ENCODE measurements at places on chromosomes 12 and 14.

DNA sequence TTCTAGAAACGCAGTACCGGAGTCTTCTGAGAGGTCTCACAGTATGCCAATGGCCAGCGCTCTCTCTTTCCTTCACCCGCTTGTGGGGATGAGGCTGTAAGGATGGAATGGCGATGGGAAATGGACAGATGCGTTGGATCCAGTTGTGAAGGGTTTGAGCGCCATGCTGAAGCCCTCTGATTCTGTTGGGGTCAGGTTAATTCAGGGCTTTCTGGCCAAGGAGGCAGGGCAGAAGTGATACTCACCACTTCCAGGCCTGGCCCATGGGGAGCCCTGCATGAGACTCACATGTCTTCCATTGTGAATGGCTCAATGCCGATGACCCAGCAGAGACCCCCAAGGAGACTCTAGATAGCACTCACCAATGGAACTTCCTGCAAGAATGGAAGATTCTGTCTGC is 114.3 kb downstream of the BCL11B start:
- no peak for DNase-seq

- no peak for DNase-seq
These were observed 24.7 kb upstream of the BEGAIN start for GRCh38 chr14:100611811-100612480.

GRCh38 chr12:127282786-127283565 is 984.0 kb upstream of the TMEM132C start:
- no peak for DNase-seq

DNA sequence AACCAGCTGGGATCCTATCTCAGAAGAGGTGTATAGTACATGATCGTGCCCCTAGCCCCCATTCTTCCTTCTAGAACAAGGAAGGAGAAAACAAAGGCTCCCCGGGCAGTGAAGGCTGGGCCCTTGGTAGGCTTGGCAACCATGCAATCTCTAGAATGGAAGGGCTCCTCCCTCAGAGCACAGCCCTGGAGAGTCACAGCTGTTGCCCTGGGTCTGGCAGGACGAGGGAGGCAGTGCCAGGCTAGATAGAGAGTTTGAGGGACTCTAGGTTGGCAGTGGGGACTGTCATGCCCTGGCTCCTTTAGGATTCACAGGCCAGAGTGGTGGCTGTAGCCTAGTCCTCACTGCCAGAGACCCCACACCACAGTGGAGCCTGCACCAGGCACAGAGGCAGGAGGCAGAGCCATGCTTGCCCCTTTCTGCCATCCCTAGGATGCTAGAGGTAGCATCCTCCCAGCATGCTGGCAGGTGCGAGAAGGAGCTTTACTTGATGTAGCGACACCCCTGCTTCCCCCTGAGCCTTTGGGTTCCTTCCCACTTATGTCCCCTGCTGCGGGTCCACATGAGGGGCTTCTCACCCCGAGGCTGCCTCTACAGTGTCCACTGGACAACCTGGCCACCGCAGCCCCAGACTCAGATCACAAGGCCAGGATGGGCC is 33.4 kb upstream of the CIPC start:
- no peak for DNase-seq

DNA sequence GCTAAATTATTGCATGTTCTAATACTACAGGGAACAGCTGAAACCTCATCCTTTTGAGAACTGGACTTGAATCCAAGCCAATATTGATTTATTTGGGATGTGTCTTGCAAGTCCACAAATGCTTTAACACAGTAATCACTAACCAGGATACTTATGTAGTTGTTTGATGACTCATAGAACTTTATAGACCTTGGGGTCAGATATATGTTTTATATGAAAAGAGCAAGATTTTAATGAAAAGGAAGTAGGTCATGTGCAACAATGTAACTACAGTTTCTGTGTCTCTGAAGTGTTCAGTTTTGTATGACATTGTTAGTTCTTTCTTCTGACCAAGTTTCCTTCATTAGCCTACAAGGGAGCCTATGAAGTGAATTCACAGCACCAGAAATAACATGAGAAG is 352.0 kb downstream of the ZFP36L1 start:
- DNase-seq: no peak

DNA sequence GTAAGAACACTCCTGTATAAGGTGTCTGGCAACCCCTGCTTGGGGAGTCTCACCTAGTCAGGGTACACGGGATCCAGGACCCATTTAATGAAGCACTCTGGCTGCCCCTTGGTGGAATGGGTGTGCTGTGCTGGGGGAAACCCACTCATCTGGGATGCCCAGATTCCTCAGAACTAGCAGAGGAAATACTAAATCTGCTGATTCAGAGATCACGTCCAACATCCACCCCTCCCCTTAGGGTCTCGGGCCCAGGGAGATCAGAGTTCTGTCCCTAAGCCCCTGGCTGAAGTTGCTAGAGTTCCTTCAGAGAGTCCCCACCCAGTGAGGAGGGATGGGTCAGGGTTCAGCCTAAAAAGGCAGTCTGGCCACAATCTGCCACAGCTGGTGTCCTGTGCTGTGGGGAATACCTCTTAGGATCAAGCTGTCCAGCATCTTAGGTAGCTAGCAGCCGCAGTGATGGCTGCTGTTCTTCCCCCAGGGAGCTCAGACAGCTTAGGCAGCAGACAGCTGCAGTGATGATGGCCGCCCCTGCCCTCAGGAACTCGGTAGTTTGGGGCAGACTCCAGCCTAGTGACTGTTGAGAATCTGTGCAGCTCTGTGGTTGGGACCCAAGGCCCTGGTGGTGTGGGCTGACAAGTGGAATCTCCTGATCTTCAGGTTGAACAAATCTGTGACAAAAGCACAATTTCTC is 74.8 kb downstream of the IFNG-AS1 start:
- DNase-seq: no peak

DNA sequence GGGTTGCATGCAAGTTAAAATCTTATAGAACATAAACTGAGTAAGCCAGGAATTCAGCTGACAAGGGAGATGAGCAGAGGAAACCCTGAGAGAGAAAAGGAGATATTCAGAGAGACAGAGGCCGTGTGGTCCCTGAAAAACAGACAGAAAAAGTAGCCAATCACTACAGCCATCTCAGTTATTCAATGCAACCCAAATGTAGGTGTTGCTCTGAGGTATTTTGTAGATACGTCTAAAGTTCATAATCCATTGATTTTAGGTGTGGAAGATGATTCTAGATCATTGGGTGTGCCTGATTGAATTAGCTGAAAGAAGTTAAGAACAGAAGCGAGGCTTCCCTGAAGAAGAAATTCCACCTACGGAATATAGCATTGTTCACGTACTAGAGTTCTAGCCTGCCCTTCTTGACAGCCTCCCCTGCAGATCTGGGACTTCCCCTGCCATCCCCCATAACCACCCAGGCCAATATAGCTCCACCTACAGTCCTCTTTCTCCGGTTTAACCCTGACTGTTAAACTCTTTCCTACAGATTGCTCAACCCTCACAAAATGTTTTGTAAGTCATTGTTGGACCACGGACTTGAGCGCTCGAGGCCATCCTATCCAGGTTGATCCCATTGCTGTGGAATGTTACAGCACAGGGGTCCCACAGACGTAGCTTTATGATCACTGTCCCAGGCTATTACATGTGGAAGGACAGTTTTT is 21.7 kb downstream of the AICDA start:
- no peak for DNase-seq

DNA sequence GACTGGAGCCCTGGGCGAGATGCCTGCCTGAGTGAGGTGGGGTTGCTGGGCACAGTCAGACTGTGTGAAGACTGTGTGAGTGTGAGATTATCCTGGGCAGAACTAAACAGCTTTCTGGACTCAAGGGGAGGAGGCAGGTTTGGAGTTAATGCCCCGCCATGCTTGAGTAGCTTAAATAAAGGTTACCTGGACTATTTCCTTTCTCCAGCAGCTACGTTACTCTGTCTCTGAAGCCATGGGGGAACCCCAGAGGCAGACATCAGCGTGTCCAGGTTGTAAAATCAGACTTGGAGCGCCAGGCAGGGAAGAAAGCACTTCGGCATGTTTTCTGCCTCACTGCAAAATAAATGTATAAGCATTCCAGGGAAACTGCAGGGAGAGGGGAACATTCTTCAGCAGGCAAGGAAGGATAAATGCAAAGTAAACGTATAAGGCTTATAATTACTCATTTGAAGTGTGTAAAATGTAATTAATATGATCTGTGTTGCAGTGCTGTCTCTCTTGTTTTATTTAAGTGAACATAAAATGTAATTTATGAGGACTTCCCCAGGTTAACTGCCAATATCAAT is 129.7 kb downstream of the CHST11 start:
- no peak for DNase-seq

DNA sequence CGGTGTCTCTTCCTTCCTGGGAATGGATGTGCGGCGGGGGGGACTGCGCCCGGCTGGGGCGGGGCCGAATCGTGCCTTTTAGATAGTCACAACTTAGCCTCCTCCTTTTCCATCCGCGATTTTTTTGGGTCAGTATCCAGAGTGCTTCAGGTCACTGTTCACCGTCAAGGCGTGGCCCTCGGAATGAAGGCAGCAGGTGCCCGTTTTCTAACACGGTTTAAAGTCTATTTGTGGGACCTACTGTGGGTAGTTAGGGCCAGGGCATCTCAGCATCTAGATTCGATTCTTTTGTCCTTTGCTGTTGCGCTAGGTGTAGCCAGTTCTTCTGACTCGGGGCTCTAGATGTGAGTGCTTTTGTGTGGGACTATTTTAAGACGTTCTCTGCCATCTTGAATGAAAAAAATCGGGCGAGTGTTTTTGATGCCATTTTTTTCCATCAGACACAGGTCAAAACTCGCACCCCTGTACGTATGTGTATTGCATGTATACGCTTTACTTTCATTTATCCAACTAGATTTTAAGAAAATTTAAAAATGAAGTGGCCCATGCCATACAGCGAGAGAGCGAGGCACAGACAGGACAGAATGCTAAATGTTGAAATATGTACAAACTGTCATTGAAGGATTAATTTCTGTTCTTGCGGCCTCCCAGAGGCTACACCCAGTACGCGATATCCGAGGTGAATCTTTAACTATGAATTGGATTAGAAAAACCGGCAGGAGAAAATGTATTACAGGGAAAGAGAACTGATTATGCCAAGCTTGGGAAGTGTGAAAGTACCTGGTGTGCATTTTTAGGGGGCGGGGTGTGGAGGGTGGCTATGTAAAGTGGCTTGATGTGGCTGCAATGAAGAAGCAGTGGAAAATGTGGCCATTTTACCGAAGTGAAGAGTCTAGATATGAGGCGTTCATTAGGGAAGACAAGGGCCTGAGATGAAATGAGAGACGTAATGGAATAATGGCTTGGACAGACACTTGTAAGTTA is 835 bp downstream of the VEZT start:
- DNase-seq: no peak

DNA sequence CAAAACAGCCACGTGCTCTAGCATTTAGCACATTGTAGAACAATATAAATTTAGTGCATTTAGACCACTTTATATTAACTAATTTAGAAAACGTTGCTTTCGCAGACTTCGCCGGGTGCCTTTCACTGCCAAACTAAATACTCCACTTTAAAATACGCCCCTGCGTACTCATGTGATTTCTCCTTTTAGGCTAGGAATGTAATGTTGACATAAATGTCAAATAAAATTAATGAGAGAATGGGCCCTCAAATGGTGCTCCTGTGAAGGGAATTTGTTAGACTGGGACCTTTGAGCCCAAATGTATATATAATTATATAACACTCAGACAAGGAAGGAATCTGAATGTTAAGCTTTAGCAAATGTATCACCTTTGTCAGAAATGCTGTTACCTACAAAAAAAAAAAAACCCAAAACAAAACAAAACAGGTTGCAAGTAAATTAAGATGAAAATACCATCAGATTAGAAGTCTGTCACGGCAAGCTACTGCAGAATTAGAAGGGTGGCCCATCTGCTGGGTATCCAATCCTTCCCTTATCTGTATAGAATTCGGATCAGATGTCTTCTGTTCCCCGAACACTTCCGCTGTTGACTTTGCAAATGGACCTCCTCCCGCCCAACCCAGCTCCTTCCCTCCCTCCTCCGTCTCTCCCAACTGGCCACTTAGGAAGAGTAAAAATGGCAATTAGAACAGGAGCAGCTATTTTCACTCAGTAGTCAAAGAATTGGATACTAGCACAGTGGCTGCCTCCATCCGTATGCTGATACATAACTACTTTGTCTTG is 159.3 kb upstream of the FOXN3 start:
- no peak for DNase-seq

- no peak for DNase-seq
These were observed 181.5 kb upstream of the ARHGAP5 start for GRCh38 chr14:31895646-31896045.

DNA sequence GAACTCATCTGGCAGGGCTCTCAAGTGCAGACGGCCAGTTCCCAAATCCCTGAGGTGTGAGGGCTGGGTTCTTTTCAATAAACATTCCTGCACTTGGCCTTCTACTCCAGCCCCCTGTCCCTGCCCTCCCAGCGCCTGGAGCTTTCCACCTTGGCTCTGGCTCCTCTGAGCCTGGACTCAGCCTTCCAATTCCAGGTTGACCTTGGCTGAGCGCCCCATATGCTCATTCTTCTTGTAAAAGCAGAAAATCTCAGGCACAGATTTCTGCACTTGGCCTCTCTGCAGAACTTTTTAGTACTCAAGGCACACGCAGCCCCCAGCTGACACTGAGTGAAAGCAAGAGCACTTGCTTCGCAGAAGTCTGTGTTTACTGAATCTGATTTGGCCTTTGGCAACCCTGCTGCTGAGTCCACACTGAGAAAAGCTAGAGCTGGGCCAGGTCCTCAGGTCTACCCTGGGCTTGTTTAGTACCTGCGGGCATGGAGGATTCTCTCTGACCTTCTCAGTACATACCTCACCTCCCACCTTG is 222.7 kb downstream of the MSRB3 start:
- DNase-seq: no peak

DNA sequence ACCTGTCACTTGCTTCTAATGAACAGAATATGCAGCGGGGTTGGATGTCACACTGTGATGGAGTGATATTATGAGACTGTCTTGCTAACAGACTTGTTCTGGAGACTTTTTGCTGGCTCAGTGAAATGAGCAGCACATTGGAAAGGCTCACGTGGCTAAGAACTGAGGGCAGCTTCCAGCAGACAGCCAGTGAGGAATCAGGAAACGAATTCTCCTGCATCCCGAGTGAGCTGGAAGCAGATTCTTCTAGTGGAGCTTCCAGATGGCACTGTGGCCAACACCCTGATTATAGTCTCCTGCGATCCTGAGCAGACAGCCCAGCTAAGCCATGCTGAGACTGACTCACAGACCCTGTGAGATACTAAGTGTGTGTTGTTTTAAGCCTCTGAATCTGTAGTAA is 16.1 kb upstream of the TSPAN9 start:
- DNase-seq: no peak
